ENCODE measurements at places on chromosomes 13 and 19. TPM values are rescaled to one million over a fixed set of nuclear protein-coding genes. Genes with fewer than 3 reads are reported as not detected.
A peak's percentile ranks its signal among the peaks of the same experiment; 100 is the strongest.

The ZNF726 gene
- polyA plus RNA-seq: 0.82 TPM

The ZNF536 gene
- polyA plus RNA-seq: not detected

GRCh38 chr13:99087954-99088491, 110.2 kb upstream of the DOCK9 start:
- H3K27me3 ChIP-seq: no peaks in the 10 kb centered on the region
- H3K27ac ChIP-seq: peak overlapping the region; percentile 83
- peak; percentile 7 for DNase-seq

DNA sequence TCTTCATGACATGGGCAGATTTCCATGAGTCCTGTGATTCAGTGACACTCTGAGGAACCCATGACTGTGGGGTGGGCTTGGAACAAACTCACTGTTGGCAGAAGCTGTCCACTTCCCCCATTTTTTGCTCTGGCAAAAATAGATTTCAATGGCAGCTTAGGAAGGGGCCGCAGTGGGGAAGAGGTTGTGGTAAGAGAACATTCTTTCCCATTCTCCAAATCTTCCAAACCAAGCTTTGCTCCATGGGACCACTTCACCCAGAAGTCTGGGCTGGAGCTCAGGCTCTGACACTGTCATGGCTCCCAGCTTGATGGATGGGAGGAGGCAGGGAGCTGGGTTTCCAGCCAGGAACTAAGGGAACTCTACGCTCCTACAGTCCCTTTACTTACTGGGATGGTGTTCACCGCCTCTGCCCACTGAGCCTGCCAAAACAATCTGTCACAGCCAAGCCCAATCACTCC, 24.9 kb upstream of the MEDAG start:
- H3K4me1 ChIP-seq: no peaks in the 10 kb centered on the region
- H3K27ac ChIP-seq: no peak overlapping the region
- DNase-seq: no peak
- peaks cover 8% of the 10 kb centered on the region for H3K27me3 ChIP-seq
- no peak overlapping the region for H3K4me3 ChIP-seq

Measured in keratinocyte (primary cell).